ENCODE measurements at places on chromosomes 3 and 15. TPM values are rescaled to one million over a fixed set of nuclear protein-coding genes. Genes with fewer than 3 reads are reported as not detected.

Gene ARPP21
- total RNA-seq, result not detected

Gene MPI
- total RNA-seq, result 89.3 TPM

Gene GRM7
- total RNA-seq, result 0.05 TPM

Gene LYSMD2
- total RNA-seq, result 24.2 TPM

Gene MYRIP
- total RNA-seq, result 30.0 TPM

Gene PRSS50
- total RNA-seq, result not detected

Gene PCLAF
- total RNA-seq, result 31.2 TPM

Gene ANKRD34C
- not detected for total RNA-seq

Gene DNAJA4
- total RNA-seq, result 3.9 TPM

Gene ARPIN
- 14.8 TPM for total RNA-seq

Gene BSN
- under 0.01 TPM for total RNA-seq

Gene CPN2
- not detected for total RNA-seq

Gene CATSPER2
- total RNA-seq, result 0.33 TPM

Gene PRR20G
- not detected for total RNA-seq

Gene TMEM40
- not detected for total RNA-seq

Gene OR5K1
- not detected for total RNA-seq

Gene PLSCR2
- 0.34 TPM for total RNA-seq

Gene LEKR1
- 0.14 TPM for total RNA-seq

Gene C3orf52
- 6.7 TPM for total RNA-seq

Gene PCOLCE2
- total RNA-seq, result 0.23 TPM

Gene ADGRG7
- not detected for total RNA-seq

Gene LYZL4
- total RNA-seq, result not detected

Gene CYP8B1
- total RNA-seq, result not detected

Gene HMCES
- total RNA-seq, result 40.0 TPM

Gene EHHADH
- total RNA-seq, result 7.7 TPM

Gene PPP2R3A
- 7.3 TPM for total RNA-seq

Gene VWA5B2
- 0.05 TPM for total RNA-seq

Gene NR2E3
- 0.05 TPM for total RNA-seq

Gene PLA2G4E
- not detected for total RNA-seq

Gene LIPC
- total RNA-seq, result 0.34 TPM

Gene PDZRN3
- 0.23 TPM for total RNA-seq

Gene MESP2
- not detected for total RNA-seq

Gene PYGO1
- 0.51 TPM for total RNA-seq

Gene PRKAR2A
- 35.6 TPM for total RNA-seq

Gene MYLK
- total RNA-seq, result 69.6 TPM

Gene SEMA5B
- total RNA-seq, result 0.05 TPM

Gene CD96
- total RNA-seq, result not detected

Gene GCSAM
- total RNA-seq, result not detected

Gene SYNPR
- not detected for total RNA-seq

Gene CLDN18
- total RNA-seq, result not detected

Gene PLAAT1
- total RNA-seq, result 0.47 TPM

Gene TTLL13
- 0.09 TPM for total RNA-seq

Gene UBA3
- total RNA-seq, result 74.2 TPM

Gene HESX1
- total RNA-seq, result 0.34 TPM

Gene MEGF11
- not detected for total RNA-seq

Gene HOMER2
- total RNA-seq, result 1.7 TPM

Gene COL7A1
- total RNA-seq, result 1.5 TPM

Gene NAALADL2
- total RNA-seq, result 0.56 TPM

Gene RASGRP1
- total RNA-seq, result 0.37 TPM

Gene ROPN1
- total RNA-seq, result not detected

Gene CPEB1
- total RNA-seq, result not detected
